HCT116 (cell line): ENCODE measurements at places on chromosomes 1 and 21. TPM values are rescaled to one million over a fixed set of nuclear protein-coding genes. Genes with fewer than 3 reads are reported as not detected.

- DNase-seq: no peak
Observed at GRCh38 chr1:237300642-237301041, 258.7 kb downstream of the RYR2 start.

Gene ADORA1
- total RNA-seq: 2.8 TPM

- DNase-seq: no peak
Observed at GRCh38 chr1:209769171-209769904, 13.5 kb downstream of the TRAF3IP3 start.

- DNase-seq: no peak
Observed at GRCh38 chr1:164671323-164671965, 112.5 kb downstream of the PBX1 start.

Gene PKLR
- 0.17 TPM for total RNA-seq

- no peak for DNase-seq
Observed at GRCh38 chr21:44024257-44024656, 12.1 kb downstream of the TRAPPC10 start.

Gene C1QTNF12
- 6.9 TPM for total RNA-seq

Gene FMN2
- total RNA-seq: not detected
